Activated CD8-positive, alpha-beta T cell treated with anti-CD3 and anti-CD28 coated beads, Interleukin-2, amount 10 ng/mL, durations not matched to agents 7 days and 5 days (primary cell): ENCODE measurements at places on chromosomes 12 and 14.

GRCh38 chr14:102757646-102758045, 19.6 kb upstream of the TRAF3 start:
- DNase-seq = no peak

GRCh38 chr12:20369305-20370013, 1.1 kb downstream of the PDE3A start:
- DNase-seq = no peak

- DNase-seq = no peak
These were observed 91.3 kb upstream of the DNM1L start for GRCh38 chr12:32587581-32588495.

GRCh38 chr14:101561145-101561896, at the start of gene DIO3:
Gene DIO3, plus strand, starts transcription at chr14:101561495.
- DNase-seq = no peak

GRCh38 chr12:11227373-11227772, 40.6 kb upstream of the TAS2R42 start:
- no peak for DNase-seq

DNA sequence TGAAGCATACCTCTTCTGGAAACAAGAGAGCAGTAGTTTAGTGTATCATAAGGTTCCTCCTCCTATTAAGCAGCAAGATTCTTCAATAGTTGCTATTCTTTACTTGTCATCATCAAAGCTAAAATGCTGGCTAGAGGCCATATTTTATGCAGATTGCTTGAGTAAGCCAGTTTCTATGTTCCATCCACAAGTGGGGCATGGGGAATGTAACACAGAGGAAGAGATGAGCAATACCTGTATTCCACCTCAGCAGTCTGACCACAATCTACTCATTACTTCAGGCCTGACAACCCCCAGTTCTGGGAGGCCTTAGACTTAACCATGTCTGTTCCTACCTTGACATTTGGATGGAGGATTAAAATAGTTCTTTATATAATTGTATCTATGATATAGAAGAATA, 423.6 kb downstream of the BTG1 start:
- DNase-seq = peak; percentile 23

DNA sequence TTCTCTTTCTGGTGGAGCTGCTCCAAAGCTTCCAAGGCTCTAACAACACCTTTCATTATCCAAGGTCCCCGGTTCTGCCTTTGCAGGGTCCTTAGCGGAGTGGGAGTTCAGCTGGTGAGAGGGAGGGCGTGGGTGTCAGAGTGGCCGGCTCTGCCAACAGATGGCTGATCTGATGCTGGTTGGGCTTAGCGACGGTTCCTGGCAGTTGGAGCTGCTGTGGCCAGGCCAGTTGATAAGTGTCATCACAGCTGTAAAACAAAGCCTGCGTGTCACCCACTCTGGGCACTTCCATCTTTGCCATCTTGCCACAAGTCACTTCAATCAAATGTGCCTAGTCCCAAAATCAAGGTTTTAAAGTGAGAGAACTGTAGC, 36.3 kb downstream of the RIN3 start:
- DNase-seq = no peak

DNA sequence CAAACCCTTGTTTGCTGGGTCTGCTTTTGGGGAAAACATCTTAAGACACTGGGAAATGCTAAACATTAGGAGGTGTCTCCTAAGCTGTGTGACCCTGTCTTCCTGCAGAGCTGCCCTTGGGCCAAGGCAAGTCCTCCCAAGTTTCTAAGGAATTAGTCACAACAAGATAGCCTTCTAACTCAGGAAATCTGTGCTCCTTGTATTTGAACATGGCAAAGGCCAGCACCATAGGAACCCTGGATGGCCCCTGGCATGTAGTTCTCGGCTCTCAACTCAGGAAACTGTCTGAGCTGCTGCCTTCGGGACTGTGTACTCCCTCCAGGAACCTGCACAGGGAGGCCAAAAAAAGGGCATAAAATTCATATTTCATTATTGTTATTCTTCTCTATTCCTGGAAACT, 37.6 kb upstream of the LTBP2 start:
- no peak for DNase-seq

GRCh38 chr12:30580344-30580743, 115.3 kb downstream of the IPO8 start:
- DNase-seq = no peak

GRCh38 chr12:3034067-3034750, 43.0 kb upstream of the TSPAN9 start:
- peak; percentile 65 for DNase-seq

DNA sequence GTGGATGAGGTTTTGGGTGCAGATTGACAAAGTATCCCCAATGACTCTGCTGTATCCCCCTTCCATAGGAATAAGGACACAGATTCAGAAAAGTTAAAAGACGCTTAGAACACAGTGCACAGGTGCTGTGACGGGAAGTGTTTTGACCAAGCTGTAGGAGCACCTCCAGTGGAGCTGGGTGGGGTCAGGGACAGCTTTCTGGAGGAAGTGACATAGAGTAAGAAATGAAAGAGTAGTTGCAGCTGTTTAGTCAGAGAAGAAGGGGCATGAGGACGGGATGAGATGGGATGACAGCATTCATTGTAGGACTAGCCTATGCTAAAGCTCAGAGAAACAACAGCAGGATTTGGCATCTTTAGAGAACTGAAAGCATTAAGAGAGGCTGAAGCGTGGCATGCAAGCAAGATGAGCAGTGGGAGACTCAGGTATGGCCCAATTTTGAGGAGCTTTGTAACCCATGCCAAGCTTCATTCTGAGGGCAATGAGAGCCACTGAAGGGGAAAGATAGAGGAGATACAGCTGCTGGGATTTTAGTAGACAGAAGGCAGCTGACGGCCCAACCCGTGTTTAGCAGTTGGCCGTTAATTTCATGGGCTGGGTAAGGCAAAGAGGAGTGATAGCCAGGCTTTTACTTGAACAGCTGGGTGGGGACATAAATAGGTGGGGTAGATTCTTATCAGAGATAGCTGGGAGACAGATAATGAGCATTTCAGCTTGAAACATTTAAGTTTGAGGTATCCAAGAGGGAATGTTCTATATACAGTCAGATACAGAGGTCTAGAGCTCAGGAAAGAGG, 131.8 kb upstream of the KRAS start:
- peak; percentile 43 for DNase-seq

DNA sequence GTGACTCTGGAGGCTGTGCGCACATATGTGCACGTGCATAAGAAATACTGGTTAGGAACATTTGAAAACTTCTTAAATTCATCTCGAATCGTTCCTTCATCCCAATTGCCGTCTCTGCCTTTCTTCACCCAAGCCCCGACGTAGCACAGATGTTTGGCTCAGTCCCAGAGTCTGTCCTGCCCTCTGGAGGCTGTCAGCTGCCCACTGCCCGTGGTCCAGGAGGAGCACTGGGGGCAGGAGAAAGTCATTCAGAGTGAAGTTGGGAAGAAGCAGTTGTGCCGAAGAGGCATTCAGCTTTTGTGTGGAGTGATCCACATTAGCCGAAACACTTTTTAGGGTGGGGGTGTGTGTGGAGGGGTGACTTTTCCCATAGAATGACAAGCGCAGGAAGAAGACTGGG, 124.9 kb downstream of the TSPAN9 start:
- DNase-seq = no peak

DNA sequence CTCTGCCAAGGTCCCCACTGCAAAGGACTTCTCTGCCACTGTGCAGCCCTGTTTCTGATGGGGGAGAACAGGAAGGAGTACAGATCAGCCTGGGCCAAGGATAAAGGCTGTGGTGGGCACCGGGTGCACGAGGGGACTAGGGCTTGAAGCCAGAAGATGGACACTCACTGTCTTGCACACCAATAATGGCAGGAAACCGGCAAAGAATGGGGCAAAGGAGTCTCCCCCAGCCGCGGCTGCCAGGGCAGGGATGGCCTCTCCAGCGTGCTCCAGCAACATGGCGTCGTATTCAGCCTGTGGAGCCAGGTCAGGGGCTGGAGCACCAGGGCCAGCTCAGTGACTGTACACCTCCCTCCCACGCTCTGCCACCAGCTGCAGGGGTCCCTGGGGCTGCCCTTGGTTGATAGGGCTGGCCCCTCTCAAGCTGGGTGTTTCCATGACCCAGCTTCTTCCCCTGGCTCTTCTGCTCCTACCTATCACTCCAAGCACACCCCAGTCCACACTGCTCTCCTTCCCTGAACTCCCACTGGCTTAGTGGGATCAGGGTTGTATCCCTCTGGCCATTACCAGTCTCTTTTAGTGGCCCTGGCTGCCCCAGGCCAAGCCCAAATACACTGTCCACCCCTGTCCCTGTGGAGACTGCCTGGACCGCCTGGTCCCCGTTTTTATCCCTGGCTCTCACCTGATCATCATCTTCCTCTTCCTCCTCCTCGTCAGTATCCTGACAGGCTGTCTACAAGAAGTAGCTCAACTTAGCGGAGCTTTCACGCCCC, 6.3 kb downstream of the IPO4 start:
- no peak for DNase-seq

DNA sequence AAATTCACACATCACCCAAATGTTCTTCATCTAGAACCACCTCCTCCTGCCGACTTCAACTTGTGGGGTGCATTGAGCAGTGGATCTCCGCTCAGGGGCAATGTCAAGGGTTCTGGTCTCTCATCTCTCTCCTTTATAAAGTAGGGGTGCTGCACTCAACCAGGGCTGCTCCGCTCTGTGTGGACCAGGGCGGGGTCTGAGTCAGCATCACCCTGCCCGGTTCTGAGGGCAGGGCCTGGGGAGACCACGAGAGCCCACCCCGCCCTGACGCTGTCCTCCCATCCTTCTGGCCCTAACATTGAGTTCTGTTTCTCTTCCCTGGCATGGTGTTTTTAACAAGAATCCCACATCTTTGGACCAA, 311.6 kb upstream of the DIO3 start:
- no peak for DNase-seq

DNA sequence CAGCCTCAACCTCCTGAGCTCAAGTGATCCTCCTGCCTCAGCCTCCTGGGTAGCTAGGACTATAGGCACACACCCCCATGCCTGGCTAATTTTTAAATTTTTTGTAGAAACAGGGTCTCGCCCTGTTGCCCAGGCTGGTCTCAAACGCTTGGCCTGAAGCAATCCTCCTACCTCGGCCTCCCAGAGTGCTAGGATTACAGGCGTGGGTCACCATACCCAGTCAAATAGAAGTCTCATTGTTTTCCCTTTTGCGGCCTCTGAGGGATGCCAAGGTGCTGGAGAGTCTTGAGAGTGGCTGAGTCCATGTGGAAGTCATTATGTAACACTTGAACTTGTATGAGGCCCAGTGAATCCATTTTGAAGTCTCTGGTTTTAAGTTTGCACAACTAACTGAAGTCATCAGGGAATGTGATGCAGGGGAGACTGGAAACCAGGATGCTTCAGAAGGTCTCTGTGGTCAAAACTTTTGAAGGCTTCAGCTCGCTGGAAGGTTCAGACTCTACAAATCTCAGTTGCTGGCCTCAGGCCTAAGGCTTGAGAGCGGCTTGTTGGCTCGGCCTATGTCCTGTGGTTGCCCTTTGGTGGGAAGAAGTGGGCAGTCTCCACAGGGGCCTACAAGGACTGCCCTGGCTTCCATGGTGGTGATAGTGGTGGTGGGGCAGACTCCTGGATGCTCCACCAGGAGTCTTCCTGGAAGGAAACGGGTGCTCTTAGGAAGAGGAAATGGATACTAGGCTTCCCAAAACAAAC, 29.2 kb downstream of the GALNT16 start:
- no peak for DNase-seq

- no peak for DNase-seq
These were observed 45.4 kb upstream of the NR2C1 start for GRCh38 chr12:95118788-95119179.

DNA sequence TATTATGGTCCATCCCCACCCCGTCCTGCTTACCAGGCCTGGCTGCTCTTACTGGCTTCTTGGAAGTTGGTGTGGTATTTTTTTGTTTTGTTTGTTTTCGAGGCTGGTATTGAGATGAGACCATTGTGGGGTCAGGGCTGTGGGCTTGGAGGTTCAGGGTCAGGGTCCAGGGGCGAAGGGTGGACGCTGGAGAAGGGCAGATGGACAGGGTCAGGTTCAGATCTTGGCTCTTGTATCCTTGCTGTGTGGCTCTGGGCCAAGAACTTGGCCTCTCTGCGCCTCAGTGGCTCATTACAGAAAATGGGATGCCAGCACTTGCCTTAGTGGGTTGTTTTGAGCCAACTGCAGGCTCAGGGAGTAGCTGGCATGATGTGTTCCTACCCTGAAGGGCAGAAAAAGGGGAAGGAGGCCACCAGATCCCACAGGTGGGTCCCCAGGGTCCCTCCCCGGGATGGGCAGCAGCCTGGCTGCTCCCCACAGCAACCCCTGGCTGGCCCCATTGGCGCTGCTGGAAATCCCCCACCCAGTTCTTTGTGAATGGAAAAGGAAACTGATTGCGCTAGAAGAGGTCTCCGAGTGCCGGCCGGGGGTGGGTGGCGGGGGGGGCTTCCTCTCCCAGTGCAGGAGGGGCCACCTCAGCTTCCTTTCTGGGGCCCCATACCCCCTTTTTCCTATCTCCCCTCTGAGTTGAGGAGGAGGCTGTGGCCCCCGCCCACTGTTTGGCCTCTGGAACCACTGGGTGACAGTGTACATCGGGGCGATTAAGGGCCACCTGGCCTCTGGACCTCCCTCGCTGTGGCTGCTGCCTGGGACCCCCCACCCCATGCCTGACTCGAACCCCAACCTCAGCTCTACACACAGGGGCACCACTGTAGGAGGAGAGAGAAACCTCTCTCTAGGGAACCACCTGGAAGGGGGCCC, 25.0 kb downstream of the SH2B3 start:
- peak; percentile 66 for DNase-seq

- DNase-seq = no peak
These were observed 209.8 kb downstream of the CCER1 start for GRCh38 chr12:90745211-90745610.

DNA sequence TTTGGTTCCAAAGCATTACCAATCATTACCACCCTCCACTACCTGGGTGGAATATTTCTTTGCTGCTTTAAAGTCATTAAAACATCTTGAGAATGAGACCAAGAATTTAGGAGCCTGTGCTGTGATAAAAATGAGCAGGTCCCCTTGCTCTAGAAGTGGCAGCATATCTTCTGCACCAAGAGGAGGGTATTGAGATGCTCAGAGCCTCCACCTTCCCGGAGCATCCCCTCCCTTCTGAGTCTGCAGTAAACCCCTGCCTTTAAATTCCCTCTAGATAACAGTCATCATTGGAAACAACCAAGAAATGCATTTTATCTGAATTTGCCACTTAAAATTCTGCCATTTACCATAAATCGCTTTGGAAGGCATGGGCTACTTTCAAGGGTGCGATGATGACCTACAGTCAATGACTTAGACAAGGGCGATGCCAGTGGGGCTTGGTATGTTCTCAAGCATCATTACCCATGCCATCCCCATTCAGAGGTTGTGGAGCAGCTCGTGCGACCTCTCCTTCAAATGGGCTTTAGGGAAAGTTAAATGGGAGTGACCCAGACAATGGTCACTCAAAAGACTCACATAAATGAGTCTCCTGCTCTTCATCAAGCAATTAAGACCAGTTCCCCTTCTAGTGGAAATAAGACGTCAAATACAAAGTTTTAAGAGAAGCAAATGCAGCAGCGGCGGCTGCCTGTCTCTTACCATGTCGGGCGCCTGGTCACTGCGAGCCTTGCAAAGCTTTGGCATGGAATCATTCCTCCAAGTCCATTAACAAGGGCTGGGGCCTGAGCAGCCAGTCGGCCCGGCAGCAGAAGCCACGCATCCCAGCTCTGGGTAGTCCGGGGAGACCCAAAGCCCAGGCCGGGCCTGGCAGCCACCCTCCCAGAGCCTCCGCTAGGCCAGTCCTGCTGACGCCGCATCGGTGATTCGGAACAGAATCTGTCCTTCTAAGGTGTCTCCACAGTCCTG, 334.5 kb downstream of the TMEM121 start:
- DNase-seq = no peak
